Fibroblast of lung (primary cell): ENCODE measurements at places on chromosomes 5 and 9. TPM values are rescaled to one million over a fixed set of nuclear protein-coding genes. Genes with fewer than 3 reads are reported as not detected.

GRCh38 chr9:78613006-78613405 is 316.1 kb downstream of the PSAT1 start:
- DNase-seq, result no peak

PTGDS gene
- total RNA-seq, result 89.9 and 90.3 TPM in 2 replicates

- no peak for DNase-seq
These were observed 91.6 kb upstream of the TAF11L2 start for GRCh38 chr5:17406423-17406838.

RUFY1 gene
- total RNA-seq, result 77.8 and 78.3 TPM in 2 replicates

DNA sequence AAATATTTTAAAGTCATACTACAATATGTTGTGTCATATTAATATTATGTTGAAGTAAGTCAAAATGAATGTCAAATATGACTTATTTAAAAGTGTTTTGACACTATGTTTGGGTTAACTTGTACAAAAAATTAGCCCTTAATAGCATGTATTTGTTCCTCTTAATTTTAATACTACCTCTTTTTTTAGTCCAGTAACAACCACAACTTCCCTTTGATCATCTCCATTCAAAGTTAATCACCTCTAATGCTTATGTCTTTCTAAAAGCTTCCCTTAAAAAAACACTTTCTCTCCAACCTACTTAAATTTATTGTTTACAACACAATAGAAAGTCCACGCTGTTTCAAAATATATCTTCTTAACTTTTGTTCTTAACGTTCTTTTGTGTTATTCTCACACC is 9.6 kb downstream of the SLCO4C1 start:
- no peak for DNase-seq

CTSV gene
- under 0.01 and 0.66 TPM in 2 replicates for total RNA-seq

GCNT4 gene
- total RNA-seq, result 1.8 and 3.6 TPM in 2 replicates

DNA sequence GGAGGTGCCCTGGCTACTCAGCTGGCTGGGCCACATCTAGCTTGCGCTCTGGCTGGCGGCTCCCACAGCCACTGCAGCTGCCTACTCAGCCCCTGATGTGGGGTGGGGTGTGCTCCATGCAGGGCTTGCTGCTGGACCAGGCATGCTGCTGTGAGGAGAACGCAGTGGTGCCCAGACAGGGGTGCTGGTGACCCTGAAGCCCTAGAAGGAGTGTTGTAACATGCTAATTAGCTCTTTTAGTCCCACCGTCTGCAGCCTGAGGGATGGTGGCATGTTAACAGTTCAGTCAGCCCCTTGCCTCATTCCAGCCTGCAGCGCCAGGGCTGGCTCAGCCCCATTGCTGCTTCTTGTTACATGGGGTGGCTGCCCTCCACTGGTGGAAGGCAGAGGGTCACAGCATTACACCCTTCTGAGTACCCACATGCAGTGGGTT is 642.3 kb downstream of the DMRTA1 start:
- DNase-seq, result no peak

GRCh38 chr5:149410721-149411432 is 31.8 kb upstream of the IL17B start:
- DNase-seq, result peak; percentile 65

- DNase-seq, result peak; percentile 16
These were observed 14.8 kb downstream of the BARHL1 start for GRCh38 chr9:132597073-132597775.

NDFIP1 gene
- total RNA-seq, result 50.8 and 67.4 TPM in 2 replicates

GRCh38 chr5:141871870-141872269 is 6.3 kb downstream of the PCDH1 start:
- no peak for DNase-seq

DNA sequence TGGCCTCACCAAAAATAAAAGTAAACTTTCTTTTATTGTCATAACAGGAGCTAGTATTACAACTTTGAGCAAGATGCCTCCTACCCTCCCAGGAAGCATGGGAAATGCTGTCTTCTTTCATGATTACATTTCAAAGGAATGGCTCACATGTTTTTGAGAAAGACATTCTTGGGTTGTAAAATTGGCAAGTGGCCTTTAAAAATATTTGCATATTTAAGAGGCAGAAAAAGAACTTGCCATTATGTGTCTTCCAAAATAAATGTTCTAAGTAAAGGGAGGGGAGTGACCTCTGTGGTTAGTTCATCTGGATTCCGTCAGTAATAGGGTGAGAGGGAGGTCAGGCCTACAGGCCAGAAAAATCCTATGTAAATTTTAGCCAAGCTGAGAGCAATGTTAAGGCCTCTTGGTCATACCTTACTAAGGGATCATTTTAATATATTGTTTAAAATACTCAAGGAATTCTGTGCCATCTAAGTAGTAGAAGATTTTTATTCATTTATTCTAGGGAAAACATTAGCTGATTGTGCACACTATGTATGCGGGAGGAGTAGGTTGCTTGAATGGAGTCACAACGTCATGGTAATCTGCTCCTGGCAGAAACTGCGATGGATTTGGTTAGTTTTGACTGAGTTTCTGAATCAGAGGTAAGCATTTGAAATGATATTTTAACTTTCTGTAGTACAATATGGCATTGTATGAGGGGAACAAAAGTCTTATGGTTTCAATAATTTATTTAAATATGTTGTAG is 1485.7 kb upstream of the CDH9 start:
- peak; percentile 79 for DNase-seq

ZNF454 gene
- 3.1 and 3.3 TPM in 2 replicates for total RNA-seq

- no peak for DNase-seq
These were observed 136.3 kb downstream of the ASTN2 start for GRCh38 chr9:117278471-117279035.

DNA sequence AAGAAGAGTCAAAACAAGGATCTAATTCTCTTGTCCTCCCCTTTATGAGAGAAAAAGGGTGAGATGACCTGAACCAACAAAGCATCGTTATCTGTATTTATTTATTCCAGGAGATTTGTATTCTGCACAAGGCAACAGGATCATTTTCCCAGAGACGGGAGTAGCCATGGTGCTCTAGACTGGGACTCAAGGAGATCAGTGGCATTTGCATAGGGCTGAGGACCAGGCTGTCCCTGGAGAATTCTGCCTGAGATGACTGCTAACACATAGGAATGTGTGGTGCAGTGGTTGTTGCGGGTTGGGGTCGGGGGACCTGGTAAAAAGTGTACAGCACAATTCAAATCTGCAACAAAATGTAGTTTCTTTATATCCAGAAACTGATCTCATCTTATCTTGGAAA is 22.3 kb upstream of the ZNF474 start:
- no peak for DNase-seq

DNA sequence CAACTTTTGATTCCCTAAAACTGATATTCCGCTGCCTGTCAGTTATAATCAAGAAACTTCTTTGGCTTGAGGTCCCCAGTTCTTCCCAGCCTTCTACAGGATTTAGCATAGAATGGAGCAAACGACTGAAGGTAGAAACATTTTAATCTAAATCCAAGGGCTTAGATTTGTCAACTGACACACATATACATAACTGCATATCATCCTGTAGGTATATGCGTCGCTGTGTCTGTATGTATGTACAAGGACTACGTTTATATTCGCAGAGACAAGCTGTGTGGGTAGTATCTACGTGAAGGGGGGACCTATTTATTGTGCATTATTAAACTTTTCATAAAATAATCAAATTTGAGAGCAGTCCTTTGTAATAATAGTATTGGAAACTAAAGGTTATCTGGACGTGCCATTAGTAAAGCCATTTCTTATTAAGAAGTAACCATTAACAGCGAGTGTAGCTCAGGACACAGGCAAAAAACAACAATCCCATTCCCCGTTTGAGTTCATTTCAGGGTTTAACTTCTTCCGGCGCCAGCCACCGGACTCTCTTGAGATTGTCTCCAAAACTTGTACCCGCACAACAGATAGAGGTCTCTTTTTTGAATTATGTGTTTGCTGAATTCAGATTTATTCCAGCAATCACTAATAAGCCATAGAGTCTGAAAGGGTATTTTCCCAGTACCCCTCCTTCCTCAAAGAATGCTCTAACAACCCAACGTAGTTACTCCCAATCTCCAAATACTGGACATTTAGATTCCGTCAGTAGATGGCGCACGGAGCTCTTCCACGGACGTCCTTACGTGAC is 2.1 kb upstream of the MLLT3 start:
- DNase-seq, result peak; percentile 86

GRCh38 chr5:43631182-43631910 is 28.4 kb downstream of the NNT start:
- DNase-seq, result peak; percentile 73

GRCh38 chr5:134101686-134102439 is 12.6 kb upstream of the TCF7 start:
- DNase-seq, result peak; percentile 9

GRCh38 chr9:70408393-70409040 is 5.9 kb downstream of the KLF9 start:
- DNase-seq, result peak; percentile 63

GARIN3 gene
- not detected in 2 replicates for total RNA-seq

- no peak for DNase-seq
These were observed 135.1 kb downstream of the CSNK1G3 start for GRCh38 chr5:123647066-123647465.

DNA sequence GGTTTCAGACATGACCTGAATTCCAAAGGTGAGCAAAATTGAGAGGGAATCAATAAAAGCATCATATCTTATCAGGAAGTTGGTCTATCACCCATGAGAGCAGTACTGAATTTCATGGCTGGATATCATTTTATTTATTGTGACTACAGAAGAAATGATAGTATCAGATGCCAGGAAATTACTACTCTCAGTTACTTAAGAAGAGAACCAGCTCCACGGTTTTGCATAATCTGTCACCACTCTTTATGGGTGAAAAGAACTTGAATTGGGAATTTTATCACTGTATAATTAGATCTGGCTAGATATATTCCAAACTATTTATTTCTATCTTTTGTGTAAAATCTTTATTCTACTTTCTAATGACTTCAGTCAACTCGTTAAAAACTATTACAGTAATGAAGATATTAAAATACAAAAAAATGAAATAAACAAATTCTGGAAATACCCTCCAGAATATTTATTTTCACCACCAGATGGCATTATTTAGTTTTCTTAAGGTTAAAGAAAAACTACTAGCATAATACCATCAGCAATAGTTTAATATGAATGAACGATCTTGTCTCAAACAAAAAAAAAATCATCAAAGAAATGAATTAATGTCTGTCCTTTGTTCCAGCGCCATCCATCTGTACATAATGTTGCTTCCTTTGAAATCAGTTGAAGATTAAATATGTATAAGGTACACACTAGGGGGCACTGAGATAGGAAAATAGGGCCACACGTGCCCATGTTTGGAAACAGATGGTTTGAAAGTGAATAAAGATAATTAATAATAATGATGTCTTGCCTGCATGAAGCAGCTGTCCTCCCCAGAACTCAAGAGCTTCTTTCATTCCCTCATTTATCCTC is 84.7 kb upstream of the SLCO6A1 start:
- DNase-seq, result peak; percentile 47

- no peak for DNase-seq
These were observed 82.4 kb downstream of the FOXD1 start for GRCh38 chr5:73365990-73366667.

- DNase-seq, result no peak
These were observed 7.2 kb downstream of the ROPN1L start for GRCh38 chr5:10448754-10449360.

- peak; percentile 76 for DNase-seq
These were observed 22.5 kb upstream of the PTPN3 start for GRCh38 chr9:109520475-109521132.

BAG1 gene
- 19.2 and 19.8 TPM in 2 replicates for total RNA-seq

GRM6 gene
- total RNA-seq, result not detected in 2 replicates

DNA sequence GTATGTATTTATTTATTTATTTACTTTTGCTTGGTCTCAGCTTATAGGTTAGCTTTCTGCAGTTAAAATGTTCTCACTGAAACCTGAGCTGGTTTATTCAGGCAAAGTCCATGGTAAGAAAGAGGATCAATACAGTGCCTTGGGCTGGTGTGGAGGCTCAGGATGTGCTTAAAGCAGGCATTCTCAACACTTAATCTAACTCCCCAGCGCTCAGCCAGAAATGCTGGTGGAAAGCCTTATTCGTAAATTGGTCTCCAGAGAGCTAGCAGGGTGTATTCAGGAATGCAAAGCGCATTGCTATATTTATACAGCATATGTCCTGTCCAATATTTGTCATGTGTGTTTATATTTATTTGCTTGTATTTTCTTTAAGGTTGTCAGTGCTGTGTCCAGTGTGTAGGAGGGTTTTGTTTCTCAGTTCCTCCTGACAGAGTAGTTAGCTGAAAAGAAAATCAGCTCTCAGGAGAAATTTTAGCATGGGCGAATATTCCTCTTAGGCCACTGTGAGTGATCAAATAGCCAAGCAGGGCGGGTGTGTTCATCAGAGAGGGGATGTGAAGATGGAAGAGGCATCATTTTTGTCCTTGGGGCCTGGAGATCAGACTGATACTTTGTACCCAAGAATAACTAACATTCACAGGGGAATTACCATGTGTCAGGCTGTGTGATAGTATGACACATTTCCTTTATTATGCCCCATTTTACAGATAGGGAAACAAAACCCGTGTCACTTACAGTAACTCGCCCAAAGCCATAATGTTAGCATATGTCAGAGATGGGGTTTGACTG is 65.8 kb downstream of the DOCK2 start:
- DNase-seq, result no peak

DNA sequence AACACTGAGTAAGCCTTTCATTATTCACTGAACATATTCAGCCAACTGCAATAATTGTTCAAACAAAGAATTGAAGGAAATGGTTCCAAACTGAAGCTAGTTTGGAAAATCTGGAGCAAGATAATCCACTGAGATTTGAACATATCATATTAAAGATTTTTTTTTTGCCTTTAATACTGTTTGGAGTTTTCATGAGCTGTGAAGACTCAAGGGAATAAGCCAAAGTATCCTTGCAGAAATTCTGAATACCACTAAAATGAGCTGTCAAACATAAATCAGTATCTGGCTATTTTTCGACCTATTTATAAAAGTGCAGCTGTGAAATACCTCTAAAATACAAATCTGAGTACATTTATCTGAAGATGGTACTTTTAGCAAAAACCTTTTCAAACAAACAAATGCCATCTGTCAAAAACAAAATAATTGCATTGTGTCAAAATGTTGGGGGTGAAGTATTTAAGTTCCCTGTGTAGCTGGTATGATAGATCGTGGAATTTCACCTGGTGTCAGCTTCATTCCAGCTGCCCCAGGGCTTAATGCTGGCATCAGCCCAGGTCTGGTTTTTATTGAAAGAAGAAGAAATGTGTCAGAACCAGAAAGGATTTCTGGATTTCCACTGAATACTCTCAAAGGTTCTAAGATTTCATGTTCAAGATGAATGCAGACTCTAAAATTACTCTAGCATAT is 149.0 kb upstream of the GRAMD2B start:
- DNase-seq, result peak; percentile 4

GRCh38 chr5:31361234-31361633 is 167.7 kb downstream of the CDH6 start:
- peak; percentile 76 for DNase-seq

- DNase-seq, result no peak
These were observed 133.3 kb downstream of the MACROH2A1 start for GRCh38 chr5:135265497-135266302.

ADAMTS13 gene
- total RNA-seq, result 2.3 and 3.1 TPM in 2 replicates

GRCh38 chr5:74198156-74198555 is 442.4 kb downstream of the ENC1 start:
- DNase-seq, result no peak

GRCh38 chr5:113488645-113489184 is 462 bp upstream of the MCC start:
- no peak for DNase-seq

DIRAS2 gene
- total RNA-seq, result 0.26 and 0.66 TPM in 2 replicates

- no peak for DNase-seq
These were observed 9.3 kb downstream of the CSF1R start for GRCh38 chr5:150077060-150077459.

C5orf34 gene
- 2.6 and 4.1 TPM in 2 replicates for total RNA-seq
